ENCODE measurements at places on chromosomes 6 and 20. TPM values are rescaled to one million over a fixed set of nuclear protein-coding genes. Genes with fewer than 3 reads are reported as not detected.

Gene VGLL2
- not detected for total RNA-seq

Gene PLN
- 10.6 TPM for total RNA-seq

GRCh38 chr6:29146179-29146578, 24.5 kb upstream of the OR2J2 start:
- DNase-seq, result no peak

Gene FRS3
- 6.5 TPM for total RNA-seq

- DNase-seq, result no peak
Measured at GRCh38 chr20:22692119-22692475, 107.7 kb upstream of the FOXA2 start.

Gene IL17A
- total RNA-seq, result not detected

Gene HLA-DQA1
- total RNA-seq, result 26.0 TPM

GRCh38 chr6:146444189-146444588, 99.4 kb upstream of the RAB32 start:
- DNase-seq, result no peak

- no peak for DNase-seq
Measured at GRCh38 chr20:40980828-40981310, 47.8 kb upstream of the TOP1 start.

Gene EPPIN
- not detected for total RNA-seq

Gene GSTA1
- total RNA-seq, result 0.49 TPM

DNA sequence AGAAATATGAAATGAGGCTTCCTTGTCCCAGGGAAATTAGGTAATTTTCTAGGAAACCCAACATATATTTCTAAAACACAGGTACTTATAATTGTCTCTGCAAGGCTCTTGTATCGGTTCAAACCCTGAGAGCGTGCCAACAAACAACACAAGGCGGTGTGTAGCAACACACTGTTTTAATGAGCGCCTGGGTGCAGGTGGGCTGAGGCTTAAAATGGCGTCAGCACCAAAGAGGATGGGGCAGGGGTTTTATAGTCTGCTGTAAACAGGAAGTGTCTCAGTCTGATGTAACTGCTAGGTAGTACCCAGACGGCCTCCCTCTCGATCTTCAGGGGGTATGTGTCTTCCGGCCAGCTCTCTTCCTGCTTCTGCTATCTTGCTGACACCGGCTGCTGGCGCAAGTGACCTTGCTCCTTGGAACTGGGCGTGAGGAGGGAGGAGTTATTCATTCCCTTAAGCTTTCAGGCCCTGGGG, 69.7 kb downstream of the EPB41L2 start:
- no peak for DNase-seq

GRCh38 chr6:134774201-134774638, 175.7 kb downstream of the ALDH8A1 start:
- DNase-seq, result no peak

Gene KIF6
- 0.53 TPM for total RNA-seq

Gene SIRPB2
- total RNA-seq, result 8.2 TPM

All from sciatic nerve (tissue), 2 donors.